ENCODE measurements at places on chromosomes 4 and X.

GRCh38 chr4:136329042-136329662 is 1203.1 kb downstream of the PCDH18 start:
- no peak for DNase-seq

DNA sequence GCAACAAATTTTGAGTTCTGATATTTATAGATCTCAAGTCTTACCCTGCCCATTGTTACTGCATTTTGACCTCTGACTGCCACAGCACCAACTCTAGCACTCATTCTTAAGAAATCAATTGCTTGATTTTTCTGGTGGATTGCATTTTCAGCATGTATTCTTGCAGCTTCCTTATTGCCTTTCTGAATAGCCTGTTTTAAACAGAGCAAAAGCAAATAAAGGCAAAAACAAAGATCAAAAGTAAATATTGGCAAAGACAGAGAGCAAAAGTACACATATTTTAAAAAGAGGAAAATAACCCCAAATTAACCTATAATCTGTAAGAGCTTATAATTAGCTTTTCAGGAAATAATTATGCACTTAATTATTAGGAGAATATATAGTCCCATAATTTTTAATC is 129.4 kb upstream of the TENT5D start:
- DNase-seq = no peak

GRCh38 chr4:172547724-172548123 is 620.9 kb upstream of the GALNT7 start:
- DNase-seq = no peak

DNA sequence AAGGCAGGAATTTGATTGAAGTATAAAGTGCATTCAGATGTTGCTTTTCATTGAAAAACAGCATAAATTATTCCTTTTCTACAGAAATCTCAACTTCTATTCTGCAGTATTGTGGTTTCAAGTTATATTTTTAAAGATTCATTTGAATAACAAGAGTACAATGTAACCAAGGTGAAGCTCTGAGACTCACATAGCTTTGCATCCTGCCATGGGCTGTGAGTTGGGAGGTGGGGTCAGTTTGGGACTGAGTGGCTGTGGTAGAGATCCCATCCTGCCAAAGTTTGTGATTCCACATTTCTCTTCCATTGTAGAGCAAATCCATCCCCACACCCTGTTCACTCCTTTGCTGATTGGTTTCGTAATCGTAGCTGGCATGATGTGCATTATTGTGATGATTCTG is 69.2 kb downstream of the KIT start:
- DNase-seq = no peak

DNA sequence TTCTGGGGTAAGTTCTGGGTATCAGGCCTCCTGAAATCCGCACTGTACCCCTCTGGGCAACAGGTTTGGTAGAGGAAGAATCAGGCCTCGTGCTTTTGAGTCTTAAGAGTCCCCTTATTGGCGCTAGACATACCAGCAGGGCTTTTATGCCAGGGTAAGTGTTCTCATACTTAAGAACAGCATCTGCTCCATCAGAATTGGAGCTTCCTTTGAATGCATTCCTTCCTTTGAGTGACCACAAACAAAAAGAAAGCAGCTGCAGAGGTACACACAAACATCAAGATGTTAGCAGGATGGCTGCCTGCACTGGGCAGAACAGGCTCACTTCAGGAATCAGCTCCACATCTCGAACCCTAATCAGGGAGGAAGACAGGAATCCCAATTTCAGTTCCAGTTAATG is 156.8 kb downstream of the MGST2 start:
- DNase-seq = no peak

DNA sequence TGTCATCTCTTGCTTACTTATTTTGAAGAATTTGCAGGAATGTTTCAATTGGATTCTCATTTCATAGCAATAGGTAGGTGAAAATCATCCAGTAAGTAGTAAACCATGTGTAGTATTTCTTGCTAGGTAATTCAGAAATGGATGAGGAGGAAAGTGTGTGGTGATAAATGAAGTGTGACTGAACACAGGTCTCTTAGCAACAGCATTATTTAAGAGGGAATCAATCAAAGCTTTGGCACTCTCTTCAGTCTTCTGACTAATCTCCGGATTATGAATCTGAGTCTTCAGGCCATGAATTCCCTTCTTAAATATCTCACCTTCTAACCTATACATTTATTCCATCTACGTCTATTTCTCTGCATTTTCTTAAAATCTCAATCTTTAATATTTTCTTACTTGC is 55.8 kb upstream of the ARHGAP24 start:
- DNase-seq = no peak

DNA sequence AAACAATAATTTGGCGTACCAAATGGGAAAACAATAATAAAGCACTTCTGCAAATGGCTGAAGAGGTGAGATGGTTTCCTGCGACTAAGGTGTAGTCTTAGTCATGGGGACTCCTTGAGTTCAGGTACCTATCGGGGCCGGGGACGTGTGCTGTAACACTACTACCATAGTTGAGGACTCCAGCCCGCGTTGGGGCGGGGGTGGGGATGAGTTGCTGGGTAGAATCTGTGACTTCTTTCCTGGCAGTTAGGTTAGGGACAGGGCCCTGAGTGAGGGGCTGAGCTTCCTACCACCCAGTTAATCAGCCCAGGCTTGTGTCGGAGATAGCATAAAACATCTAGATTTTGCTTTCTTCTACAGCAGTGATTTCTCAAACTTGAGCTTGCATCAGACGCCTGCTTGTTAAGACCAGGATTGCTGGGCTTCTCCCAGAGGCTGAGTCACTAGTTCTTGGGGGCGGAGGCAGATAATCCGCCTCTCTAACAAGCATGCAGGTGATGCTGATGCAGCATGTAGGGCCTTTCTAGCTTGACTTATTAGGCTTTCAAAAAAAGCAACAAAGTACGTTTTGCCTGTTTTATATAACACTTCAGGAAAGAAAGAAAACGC is 30.2 kb downstream of the RBBP7 start:
- DNase-seq = no peak

DNA sequence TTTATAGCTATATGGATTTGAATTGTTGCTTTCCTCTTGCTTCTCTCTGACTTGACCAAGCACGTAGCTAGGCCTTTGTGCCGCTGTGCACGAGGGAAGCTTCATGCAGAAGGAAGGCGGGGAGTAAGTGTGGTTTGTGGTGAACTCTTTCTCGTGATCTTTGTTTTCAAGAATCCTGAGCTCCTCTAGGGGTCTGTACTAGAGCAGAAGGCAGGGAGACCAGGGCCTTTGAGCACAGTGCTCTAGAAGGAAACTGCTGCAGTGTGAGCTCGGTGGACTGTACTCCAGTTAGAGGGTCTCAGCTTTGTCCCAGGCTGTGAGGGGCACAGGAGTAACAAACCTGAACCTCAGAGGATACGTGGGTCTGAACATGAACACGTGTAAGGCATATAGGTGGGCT is 49.0 kb downstream of the AGA start:
- DNase-seq = no peak

DNA sequence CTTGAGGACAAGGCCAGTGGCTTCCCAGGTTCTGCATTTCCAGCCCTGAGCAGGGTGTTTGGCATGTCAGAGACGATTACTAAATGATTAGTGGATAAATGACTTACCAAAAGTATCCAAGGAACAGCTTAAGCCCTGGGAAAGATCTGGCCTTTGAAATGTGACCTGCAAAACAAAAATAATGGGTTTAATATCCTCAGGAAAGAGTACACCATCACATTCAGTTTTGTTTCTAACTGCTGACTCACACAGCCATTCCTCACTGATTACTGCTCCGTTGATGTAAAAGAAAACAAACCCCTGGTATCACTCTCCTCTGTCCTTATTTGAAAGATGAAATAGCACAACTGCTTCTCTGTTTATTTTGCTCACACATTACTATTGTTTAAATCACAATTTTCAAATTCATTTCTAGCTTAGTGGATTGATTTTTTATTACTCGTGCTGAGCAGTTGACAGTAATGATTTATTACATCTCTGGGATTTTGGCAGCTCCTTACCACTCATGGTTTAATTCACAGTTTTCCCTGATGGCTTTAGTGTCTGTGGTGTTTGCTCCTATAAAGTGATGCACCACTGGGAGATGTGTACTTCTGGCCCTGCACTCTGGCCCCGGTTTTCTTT is 117.0 kb downstream of the CBLL2 start:
- DNase-seq = no peak

DNA sequence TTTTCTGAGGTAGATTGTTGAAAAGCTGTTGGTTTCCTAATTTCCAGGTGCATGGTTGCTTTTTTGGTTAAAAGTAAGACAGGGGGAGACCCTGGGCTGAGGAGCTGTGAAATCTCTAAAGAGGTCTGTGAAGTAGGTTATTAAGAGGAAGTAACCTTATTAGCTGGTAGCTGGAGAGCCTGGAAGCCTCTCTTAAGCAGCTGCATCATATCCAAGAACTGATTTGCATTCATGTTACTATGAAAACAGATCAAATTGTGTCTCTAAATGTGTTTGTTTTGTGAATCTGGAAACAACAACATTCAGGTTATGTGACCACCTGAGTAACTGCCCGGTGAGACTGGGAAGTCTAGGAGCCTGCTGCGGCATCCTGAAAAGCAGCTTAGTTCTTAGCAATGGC is 54.1 kb downstream of the ARHGAP10 start:
- no peak for DNase-seq

DNA sequence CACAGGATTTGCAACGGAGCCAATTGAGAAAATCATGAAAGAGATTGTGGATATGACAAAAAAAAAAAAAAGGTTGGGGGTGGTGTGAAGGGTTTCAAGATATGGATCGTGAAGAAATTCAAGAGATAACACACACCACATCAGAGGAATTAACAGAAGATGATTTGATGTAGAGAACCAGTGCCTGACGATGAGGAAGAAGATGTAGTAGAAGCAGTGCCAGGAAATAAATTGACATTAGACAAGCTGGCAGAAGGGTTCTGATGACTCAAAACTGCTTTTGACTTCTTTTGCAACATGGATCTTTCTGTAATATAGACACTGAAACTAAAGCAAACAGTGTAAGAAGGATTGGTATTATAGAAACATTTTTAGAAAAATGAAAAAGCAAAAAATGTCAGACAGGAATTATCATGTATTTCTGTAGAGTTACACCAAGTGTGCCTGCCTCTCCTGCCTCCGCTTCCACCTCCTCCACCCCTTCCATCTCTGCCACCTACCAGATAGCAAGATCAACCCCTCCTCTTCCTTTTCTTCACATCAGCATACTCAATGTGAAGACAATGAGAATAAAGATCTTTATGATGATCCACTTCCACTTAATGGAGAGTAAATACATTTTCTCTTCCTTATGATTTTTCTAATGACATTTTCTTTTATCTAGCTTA is 127.5 kb upstream of the OTUD4 start:
- DNase-seq = no peak

GRCh38 chr4:133493776-133494175 is 344.7 kb downstream of the PCDH10 start:
- DNase-seq = no peak

DNA sequence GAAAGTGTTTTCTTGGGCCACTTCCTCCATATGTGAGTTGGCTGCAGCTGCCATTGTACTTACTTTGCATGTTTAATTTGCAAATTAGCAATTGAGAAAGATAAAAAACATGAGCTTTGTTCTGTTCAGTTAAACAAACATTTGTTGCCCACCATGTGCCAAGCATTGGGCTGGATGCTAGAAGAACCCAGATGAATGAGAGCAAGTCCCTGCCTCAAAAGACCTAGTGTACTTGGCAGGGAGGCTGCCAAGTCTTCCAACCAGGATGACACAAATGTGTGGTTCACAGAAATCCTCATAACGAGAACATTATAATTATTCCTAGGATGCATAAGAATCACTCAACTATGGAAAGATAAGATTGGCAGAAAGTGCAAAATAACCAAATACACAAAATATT is 66.7 kb downstream of the GPM6A start:
- DNase-seq = no peak

- no peak for DNase-seq
Observed at GRCh38 chr4:3176367-3177229, 72.4 kb upstream of the MSANTD1 start.

DNA sequence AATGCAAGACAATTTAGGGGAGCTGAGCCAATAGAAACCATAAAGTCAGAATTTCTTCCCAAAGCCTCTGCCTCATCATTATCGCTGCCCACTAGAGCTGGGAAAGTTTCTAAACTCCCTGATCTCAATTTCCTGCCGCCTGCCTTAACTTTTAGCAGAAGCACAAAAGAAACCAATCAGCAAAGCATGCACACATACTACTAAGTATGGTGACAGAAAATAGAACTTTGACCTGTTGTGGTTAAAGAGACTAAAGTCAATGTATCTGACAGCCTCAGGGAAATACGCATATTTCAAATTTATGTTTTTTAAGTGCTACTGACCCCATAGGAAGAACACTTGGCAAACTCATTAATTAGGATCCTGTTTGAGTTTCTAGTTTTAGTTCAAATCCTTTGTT is 10.1 kb downstream of the STK26 start:
- no peak for DNase-seq

GRCh38 chr4:76688619-76689144 is 209.3 kb downstream of the SOWAHB start:
- no peak for DNase-seq

- DNase-seq = no peak
Observed at GRCh38 chrX:142250502-142250901, 45.4 kb upstream of the MAGEC2 start.

- no peak for DNase-seq
Observed at GRCh38 chr4:110614976-110615352, 7.9 kb downstream of the PITX2 start.

GRCh38 chr4:96293806-96294205 is 453.9 kb downstream of the PDHA2 start:
- DNase-seq = no peak

DNA sequence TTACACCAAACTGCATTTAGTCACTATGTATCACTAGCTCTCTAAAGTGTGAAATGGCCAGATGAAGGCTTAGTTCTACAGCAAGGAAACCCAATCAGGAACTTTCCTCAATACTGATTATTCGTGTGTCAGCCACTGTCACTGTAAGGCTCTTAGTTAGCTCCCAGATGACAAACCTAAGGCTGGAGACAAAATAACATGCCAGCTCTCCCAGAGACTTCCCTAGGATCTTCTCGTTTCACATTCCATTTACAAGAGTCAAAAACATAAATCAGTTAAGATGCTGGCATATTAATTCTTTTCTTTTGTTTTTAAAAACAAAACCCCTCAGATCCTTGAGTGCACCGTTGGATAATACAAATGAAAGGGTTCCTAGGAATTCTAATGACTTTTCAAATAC is 88.2 kb upstream of the TFDP3 start:
- DNase-seq = no peak

DNA sequence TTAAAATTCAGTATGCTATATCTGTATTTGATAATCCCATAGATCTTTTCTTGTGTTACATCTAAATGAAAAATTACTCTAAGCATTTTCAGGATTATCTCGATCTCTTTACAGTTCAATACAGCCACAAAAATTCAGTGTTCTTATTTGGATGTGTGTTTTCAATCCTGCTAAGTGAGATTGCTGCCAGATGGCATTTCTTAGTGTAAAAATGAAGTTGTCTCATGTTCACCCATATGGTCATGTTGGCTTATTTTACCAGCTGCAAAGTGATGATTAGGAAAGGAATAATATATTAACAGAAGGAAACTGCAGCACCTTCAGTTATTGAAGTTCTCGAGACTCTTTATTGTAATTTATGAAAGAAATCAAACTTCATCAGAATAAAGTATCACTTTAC is 12.1 kb upstream of the FAM47A start:
- DNase-seq = no peak

- DNase-seq = no peak
Observed at GRCh38 chr4:151718984-151719955, 41.5 kb downstream of the GATB start.

Measured in activated CD4-positive, alpha-beta T cell treated with anti-CD3 and anti-CD28 coated beads for 24 hours (primary cell).